PC-9 (cell line): ENCODE measurements at places on chromosomes 5 and 9. TPM values are rescaled to one million over a fixed set of nuclear protein-coding genes. Genes with fewer than 3 reads are reported as not detected.

PRR16 gene
- total RNA-seq, result 2.8 and 5.0 TPM in 2 replicates

MARVELD2 gene
- 16.2 and 21.0 TPM in 2 replicates for total RNA-seq

OR13C9 gene
- total RNA-seq, result not detected in 2 replicates

RNF44 gene
- total RNA-seq, result 87.4 and 94.2 TPM in 2 replicates

ROR2 gene
- total RNA-seq, result not detected in 2 replicates

SLC6A7 gene
- total RNA-seq, result 0.25 TPM in 1 of 2 replicates, not detected in the other

AJM1 gene
- total RNA-seq, result 5.3 and 5.9 TPM in 2 replicates

SOHLH1 gene
- total RNA-seq, result not detected in 2 replicates

CANX gene
- 712 and 792 TPM in 2 replicates for total RNA-seq

MYMK gene
- total RNA-seq, result not detected in 2 replicates

GCNT1 gene
- total RNA-seq, result 14.0 and 15.3 TPM in 2 replicates

CTXN3 gene
- not detected in 2 replicates for total RNA-seq

DNA sequence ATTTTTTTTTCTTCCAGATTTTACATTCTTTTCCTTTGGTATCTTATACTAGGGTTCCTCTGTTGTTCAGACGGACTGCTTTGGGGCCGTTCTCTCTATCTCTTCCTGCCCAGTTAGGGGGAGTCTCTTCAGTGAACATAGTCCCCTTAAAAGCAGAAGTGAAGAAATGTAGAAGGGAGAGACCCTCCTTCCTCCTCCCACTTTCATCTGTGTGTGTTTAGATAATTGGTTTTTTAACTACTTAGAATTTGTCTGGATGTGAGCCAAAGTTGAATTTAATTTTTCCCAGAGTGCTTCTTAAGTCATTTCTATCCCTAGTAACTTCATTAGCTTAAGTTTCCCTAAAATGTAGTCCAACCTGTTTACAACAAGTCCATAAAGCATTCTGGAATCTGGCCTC, 167.5 kb downstream of the HACD4 start:
- peak; percentile 40 for DNase-seq

- no peak for DNase-seq
Measured at GRCh38 chr9:96510258-96510657, 60.3 kb downstream of the HABP4 start.

DNA sequence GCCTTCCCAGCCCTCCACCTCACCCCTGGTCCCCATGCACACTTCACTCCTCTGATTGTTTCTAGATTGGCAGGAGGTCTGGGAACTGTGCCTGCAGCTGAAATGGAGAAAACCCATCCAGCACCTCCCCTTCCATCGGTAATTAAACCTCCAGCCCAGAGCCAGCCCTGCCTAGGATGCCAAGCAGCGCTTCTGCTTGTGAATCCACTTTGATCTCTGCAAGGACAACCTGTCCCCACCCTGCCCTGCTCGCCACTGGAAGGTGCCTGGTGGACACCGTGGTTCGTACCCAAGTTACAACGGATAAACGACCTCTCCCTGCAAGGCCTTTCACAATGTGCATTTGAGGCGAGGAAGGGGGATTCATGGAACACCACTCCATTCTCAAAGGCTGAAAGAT, 50.6 kb downstream of the IRX2 start:
- no peak for DNase-seq

DNA sequence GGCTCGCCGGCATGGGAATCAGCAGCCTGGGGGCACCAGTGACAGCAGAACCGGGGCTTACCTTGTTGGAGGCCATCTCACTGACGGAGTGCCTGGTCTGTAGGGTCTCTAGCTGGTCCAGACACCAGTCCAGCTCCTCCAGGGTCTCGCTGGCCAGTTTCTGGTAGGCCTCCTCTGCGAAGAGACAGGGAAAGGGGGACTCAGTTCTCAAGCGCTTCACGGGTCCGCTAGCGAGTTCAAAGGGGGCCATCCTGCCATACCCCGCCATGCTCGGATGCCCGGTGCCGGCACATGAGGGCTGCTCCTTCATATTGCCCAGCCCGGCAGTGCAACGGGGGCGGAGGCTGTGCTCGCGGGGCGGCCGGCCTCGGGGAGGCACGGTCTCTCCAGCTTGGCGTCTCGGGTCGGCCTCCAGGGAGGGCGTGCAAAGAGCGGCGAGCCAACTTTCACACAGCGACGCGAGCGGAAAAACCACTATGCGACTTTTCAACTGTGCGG, 456.0 kb downstream of the RAB3C start:
- no peak for DNase-seq

- DNase-seq, result no peak
Measured at GRCh38 chr5:128579093-128579492, 41.0 kb upstream of the FBN2 start.

- DNase-seq, result peak; percentile 74
Measured at GRCh38 chr5:173302546-173303155, 25.6 kb downstream of the STC2 start.

GRCh38 chr5:83510260-83510659, 38.7 kb downstream of the VCAN start:
- no peak for DNase-seq

GRCh38 chr5:129909225-129909624, 5.0 kb downstream of the CHSY3 start:
- DNase-seq, result no peak

DNA sequence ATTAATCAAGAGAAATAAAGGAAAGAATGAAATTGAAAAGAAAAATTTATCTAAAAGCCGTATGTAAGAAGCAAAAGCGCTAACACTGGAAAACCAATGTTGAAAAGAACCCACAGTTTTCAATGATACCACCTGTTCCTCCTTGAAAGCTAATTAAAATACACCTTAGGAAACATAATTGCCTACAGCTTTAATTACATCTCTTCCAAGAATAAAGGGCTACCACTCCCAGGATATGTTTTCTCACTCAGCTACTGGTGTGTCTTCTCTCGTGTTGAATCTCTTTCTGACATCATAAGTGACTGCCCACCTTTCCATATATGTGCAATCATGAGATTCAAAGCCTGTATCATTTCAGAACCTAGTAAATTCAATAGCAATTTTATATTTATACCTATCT, 880.6 kb upstream of the DMAC1 start:
- DNase-seq, result no peak

GRCh38 chr9:99005651-99006050, 61.9 kb downstream of the COL15A1 start:
- no peak for DNase-seq

- no peak for DNase-seq
Measured at GRCh38 chr9:130297371-130297770, 31.8 kb downstream of the HMCN2 start.

DNA sequence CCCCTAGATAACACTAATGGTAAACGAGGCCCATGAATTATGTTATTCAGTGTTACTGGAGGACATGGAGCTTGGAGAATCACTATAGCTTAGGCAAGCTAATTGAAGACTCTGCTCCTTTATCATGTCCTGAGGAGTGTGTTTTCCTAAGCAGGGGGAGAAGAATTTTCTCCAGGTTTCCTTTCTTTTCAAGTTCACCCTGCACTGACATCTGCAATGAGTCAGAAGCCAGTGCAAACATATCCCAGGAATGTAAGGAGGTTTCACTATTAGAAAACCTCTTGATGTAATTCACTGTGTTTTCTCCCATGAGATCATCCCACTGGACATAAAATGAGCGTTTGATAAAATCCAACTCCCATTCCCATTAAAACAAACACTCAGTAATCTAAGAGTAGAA, 75.6 kb downstream of the DMRT2 start:
- no peak for DNase-seq

DNA sequence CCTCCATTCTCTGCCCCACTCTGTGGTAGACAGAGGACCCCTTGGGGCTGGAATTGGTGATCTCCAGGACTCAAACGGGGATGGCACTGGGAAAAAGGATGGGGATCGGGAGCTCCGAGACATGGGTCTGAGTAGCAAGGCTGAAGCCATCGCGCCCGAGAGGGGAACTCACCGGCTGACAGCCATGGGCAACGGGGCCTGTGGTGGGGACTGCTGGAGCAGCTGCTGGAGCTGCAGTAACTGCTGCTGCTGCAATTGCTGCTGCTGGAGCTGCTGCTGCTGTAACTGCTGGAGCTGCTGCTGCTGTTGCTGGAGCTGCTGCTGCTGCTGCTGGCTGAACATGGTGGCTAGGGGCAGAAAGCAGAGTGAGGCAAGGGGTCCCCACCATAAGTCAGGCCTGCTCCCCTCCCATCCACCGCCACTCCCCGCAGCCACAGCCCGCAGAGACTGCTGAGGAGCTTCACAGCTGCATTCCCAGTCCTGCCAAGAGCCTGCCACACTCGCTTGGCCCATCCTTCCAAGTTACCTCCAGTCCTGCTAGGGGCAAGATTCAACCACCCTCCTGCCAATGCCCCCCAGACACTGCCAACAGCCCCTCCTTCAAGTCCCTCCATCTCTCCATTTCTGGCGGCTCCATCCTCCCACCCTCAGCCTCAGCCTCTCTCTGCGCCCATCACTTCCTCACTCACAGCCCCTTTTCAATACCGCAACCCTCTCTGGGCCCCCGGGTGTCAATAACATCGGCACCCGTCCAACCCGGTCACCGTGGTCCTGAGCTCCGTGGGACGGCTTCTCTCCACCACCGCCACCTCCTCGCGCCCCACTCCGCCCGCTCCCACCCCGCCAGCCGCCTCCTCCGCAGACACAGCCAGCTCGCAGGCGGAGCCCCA, 611 bp downstream of the CIZ1 start:
- DNase-seq, result no peak

- no peak for DNase-seq
Measured at GRCh38 chr5:12147513-12147912, 243.3 kb upstream of the CTNND2 start.

DNA sequence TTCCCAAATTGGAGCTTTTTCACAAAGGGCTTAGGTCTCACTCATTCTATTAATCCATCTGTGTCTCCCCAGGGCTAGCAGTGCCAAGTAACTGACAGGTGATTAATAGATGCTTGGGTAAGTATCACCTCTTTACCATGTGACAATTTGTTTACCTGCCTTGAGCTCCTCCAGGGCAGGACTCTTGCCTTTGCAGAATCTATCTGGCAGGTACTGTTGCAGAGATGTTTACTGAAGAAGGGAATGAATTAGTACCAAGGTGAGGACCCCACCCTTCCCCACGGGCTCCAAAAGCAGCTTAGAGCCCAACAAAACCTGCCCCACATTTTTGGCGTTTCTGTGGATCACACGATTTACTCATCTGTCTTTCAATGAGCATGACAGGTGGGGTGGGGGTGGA, 698 bp upstream of the TGFBI start:
- DNase-seq, result peak; percentile 74

DNA sequence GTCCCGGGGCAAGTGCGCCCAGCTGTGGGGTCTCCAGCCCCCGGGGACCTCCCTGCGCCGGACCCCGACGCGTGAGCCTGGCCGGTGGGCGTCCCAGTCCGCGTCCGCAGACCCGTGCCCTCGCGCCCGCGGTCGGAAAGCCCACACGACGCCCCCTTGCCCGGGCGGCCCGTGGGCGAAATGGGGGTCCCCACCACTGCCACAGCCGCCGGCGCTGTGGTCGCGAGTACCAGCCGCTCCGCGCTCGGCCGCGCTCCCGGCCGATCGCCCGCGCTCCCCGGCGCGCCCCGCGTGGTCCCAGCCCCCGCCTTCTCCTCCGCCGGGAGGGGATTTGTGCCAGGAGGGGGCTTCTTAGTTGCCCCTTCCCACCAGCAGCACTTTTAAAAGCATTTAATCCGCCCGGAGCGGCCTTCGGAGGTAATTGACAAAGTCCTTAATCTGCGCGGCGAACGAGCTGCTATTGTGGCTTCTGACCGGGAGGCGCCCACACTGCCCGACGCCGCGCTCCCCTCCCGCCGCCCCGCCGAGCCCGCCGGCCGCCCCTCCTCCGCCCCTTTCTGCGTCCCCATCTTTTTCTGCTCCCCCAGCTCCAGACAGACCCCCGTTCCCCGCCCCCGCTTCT, 469 bp upstream of the FIBCD1 start:
- DNase-seq, result peak; percentile 20

DNA sequence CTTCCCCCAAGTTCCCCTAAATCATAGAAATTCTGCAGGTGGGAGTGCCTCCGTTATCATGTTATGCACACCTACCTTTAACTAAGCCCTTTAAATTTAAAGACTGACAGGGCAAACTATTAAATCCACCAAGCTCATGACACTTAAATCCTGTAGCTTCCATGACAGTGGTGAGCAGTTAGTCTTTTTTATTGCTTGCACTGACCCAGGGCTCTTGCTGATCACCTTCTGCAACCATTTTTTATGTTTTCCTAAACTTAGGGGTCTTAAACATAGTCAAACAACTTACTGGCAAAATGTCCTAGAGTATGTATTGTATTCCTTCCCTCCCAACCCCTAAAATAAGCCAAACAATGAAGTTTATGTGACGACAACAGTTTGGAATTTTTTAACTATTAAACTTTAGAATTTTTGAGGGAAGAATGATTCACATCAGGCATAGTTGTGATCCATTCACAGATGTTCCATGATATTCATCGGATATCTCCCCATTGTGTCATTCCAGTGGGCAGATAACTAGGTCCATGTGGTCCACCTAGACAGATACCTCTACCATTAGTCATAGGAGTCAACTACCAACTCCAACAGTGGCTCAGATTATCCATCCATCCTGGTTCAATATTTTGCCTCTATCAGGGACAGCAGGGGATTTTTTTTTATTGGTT, 283.1 kb downstream of the ADAMTS6 start:
- peak; percentile 35 for DNase-seq

- no peak for DNase-seq
Measured at GRCh38 chr9:134403682-134404301, 77.5 kb downstream of the RXRA start.

DNA sequence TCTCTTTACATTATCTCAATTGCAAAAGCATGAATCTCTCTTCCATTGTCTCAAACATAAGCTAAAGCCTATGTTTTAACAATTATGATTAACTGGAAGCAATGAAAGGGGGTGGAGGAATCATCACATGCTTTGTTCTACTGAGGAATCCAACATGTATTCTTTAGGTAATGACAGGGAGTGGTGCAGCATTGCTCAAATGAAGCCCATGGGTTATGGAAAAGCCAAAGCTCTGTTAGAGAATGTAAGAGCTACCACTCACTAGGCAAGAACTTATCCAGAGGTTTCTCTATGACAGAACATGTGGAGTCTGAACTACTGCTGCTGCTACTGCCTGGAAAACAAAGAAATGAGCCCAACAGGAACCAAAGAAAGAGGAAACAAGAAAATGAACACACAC, 28.7 kb downstream of the KIF3A start:
- DNase-seq, result no peak

DNA sequence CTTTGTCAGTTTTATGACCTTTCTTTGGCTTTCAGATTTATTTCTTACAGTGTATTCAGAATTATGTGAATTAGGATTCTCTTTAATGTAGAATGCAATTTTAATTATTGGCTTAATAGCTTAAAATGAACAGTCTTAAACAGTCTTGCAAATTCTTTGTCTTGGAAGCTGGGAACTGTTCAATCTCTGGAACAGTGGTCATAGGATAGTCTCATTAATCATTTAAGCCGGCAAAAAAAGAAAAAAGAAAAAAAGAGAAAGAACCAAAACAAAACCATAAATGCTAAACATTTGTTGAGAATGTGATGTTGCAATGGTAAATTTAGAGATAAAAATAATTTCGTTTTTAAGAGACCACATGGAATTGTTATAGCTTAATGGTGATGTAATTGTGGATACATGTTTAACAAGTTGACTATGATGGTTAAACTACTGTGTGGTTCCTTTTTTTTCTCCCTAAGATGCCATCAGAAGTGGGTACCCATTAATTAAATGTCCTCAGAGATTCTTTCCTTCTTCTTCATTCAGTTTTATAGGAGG, 61.6 kb downstream of the NNT start:
- no peak for DNase-seq

- DNase-seq, result no peak
Measured at GRCh38 chr5:56791396-56791795, 24.0 kb upstream of the MAP3K1 start.
